Neural crest cell (in vitro differentiated cells): ENCODE measurements at places on chromosomes 1 and 21. TPM values are rescaled to one million over a fixed set of nuclear protein-coding genes. Genes with fewer than 3 reads are reported as not detected.

DNA sequence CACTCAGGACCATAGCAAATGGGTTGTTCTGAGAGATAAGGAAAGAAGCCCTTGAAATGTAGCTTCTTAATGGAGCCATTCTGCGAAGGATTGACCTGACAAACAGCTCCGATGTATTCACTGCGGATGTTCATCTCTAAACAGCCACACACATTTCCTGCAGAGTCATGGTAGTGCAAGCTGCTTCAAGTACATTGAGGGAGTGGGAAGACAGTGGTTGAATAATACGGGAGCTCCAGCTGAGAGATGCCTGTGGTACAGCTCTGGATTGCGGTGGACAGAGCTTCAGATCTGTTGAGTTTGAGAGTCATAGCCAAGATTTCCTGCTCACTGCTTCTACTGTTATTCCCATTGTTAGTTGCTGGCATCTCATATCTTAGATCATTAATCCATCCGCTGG is 86.6 kb downstream of the ZBTB18 start:
- DNase-seq, result no peak
- no peaks in the 10 kb centered on the region for H3K4me1 ChIP-seq
- no peaks in the 10 kb centered on the region for H3K27me3 ChIP-seq
- no peak overlapping the region for H3K4me3 ChIP-seq
- H3K27ac ChIP-seq, result no peak overlapping the region

ADORA1 gene
- total RNA-seq, result 1.9 and 2.0 TPM in 2 replicates

DNA sequence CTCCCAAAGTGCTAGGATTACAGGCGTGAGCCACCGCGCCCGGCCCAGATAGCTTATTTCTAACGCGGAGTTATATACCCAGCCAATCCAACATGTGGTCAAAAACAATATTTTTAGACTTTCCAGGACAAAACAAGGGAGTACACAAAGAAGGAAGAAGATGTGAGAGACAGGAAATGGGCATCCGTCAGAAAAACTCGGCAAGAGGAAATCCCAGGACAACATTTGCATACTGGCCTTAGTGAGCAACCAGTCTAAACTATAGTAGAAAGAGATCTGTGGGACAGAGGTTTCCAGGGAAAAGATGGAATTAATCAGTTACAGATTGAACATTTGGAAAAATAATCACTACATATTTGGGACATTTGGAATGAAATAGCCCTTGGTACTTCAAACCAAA is 11.4 kb downstream of the ARMH1 start:
- H3K4me1 ChIP-seq, result no peaks in the 10 kb centered on the region
- H3K27me3 ChIP-seq, result no peaks in the 10 kb centered on the region
- no peaks in the 10 kb centered on the region for H3K36me3 ChIP-seq
- H3K4me3 ChIP-seq, result no peak overlapping the region
- peak overlapping the region; percentile 31 for H3K27ac ChIP-seq

- no peaks in the 10 kb centered on the region for H3K4me1 ChIP-seq
- no peak overlapping the region for H3K4me3 ChIP-seq
- H3K27me3 ChIP-seq, result peaks cover 7% of the 10 kb centered on the region
- no peak for DNase-seq
These were observed 59.8 kb upstream of the KCNK2 start for GRCh38 chr1:215022741-215023141.

RHD gene
- 0.07 TPM in 1 of 2 replicates, not detected in the other for total RNA-seq

S100B gene
- total RNA-seq, result 29.9 and 37.3 TPM in 2 replicates

GRCh38 chr1:114093624-114094362 is 59.9 kb downstream of the SYT6 start:
- no peaks in the 10 kb centered on the region for H3K27me3 ChIP-seq
- peaks cover 16% of the 10 kb centered on the region for H3K4me1 ChIP-seq
- H3K4me3 ChIP-seq, result no peak overlapping the region
- no peak for DNase-seq

GRCh38 chr1:227397354-227397978 is 79.2 kb upstream of the CDC42BPA start:
- no peak overlapping the region for H3K27ac ChIP-seq
- no peak for DNase-seq
- H3K4me3 ChIP-seq, result no peak overlapping the region
- no peaks in the 10 kb centered on the region for H3K27me3 ChIP-seq
- peaks cover 8% of the 10 kb centered on the region for H3K4me1 ChIP-seq

DNA sequence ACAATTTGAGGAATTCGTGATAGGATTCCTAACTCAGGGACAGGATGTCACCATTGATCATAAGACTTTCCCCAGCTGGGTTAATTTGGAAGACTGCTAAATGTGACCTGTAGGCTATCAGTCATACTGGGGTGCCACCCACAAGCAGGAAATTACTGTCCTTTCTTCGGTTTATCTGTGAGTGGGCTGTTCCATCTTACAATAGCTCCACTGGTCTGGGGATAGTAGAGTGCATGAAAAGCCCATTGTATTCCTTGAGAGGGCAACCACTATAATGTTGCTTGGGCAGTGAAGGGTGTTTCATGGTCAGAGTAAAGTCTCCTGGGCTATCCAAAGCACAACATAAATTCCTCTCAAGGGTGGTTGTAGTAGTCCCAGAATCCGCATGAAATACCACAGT is 1523.0 kb upstream of the B3GALT2 start:
- no peak overlapping the region for H3K27ac ChIP-seq
- no peak for DNase-seq
- H3K4me1 ChIP-seq, result peaks cover 6% of the 10 kb centered on the region
- no peak overlapping the region for H3K4me3 ChIP-seq
- no peaks in the 10 kb centered on the region for H3K27me3 ChIP-seq

GRCh38 chr1:94942171-94943128 is 15.5 kb upstream of the CNN3 start:
- no peak overlapping the region for H3K4me3 ChIP-seq
- no peak overlapping the region for H3K27ac ChIP-seq
- H3K36me3 ChIP-seq, result peaks cover 7% of the 10 kb centered on the region

DNA sequence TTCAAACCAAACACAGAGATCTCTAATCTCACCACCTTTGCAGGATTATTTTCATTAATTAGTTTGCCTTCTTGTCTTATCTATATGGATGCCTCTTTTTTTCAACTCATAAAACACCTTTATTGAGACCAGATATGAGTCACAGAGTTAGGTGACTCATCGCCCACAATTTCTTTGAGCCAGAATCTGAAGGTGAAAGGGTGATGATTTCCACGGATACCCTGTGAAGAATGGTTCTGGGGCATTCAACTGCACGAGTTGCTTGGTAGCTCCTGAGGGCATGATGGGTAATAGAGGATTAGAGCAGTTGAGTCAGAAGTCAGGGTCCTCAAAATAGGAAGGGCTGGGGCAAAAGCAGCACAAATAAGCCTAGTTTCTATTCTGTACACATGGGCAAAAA is 128.2 kb downstream of the TBX19 start:
- no peak overlapping the region for H3K27ac ChIP-seq
- peaks cover 3% of the 10 kb centered on the region for H3K27me3 ChIP-seq
- H3K36me3 ChIP-seq, result no peaks in the 10 kb centered on the region
- no peaks in the 10 kb centered on the region for H3K4me1 ChIP-seq
- DNase-seq, result no peak
